ENCODE measurements at places on chromosomes 1 and 21.

- H3K27me3 ChIP-seq: peaks cover 4% of the 10 kb centered on the region
- H3K36me3 ChIP-seq: no peaks in the 10 kb centered on the region
- no peak for DNase-seq
- H3K4me3 ChIP-seq: no peak overlapping the region
Observed at GRCh38 chr21:33659568-33659949, 17.3 kb downstream of the ITSN1 start.

- H3K4me1 ChIP-seq: no peaks in the 10 kb centered on the region
- H3K4me3 ChIP-seq: no peak overlapping the region
- H3K27me3 ChIP-seq: no peaks in the 10 kb centered on the region
Observed at GRCh38 chr21:20667931-20668330, 330.3 kb upstream of the NCAM2 start.

DNA sequence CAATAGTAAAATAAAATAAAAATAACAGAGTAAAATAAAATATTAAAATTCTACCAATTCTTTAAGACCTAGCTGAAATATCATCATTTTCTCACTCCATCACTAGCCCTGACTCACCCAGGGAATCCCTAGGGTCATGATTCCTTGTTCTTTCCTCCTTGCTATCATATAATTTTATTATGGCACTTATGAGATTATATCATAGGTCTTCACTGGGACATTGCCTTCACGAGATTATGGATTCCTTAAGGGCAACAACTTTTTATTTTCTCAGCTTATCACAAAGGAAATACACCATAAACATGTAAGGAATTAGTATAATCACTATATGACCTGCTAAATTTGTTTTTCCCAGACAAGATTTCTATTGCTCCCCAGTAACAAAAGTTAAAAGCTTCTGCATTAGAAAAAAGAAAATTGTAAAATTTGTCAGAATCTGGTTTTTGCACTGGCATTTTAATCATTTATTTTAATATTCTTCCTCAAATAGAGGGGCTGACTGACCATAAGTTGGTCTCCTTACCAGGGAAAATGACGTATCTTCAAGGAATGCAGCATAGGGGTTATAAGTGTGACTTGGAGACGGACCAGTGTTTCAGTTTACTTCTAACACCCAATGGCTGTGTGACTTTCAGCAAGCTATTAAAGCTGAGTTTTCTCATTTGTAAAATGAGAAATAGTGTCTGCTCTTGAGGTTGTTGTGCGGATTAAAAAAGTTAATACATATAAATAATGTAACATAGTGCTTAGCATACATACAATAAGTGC is 8.8 kb upstream of the CLCA4 start:
- no peaks in the 10 kb centered on the region for H3K4me1 ChIP-seq
- no peaks in the 10 kb centered on the region for H3K36me3 ChIP-seq
- H3K27ac ChIP-seq: no peak overlapping the region
- H3K27me3 ChIP-seq: peaks cover 18% of the 10 kb centered on the region
- H3K4me3 ChIP-seq: no peak overlapping the region

DNA sequence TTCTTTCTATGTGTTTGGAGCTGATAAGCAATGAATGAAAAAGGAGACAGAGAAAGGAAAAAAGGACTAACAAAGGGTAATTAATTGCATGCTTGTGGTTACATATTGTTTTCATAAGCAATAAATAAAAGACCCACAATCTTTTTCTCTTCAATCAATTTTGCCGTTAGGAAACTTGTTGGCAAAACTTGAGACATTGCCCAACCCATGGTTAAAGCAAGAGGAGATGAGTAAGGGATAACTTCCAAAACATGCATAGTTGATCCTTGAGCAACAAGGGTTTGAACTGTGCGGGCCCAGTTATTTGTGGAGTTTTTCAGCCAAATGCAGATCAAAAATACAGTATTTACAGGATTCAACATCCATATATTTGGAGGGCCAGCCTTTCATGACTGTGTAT is 572.4 kb downstream of the AMY1C start:
- H3K27me3 ChIP-seq: no peaks in the 10 kb centered on the region
- H3K36me3 ChIP-seq: no peaks in the 10 kb centered on the region
- H3K4me3 ChIP-seq: no peak overlapping the region
- H3K27ac ChIP-seq: no peak overlapping the region

GRCh38 chr1:170414989-170415709 is 116.8 kb upstream of the GORAB start:
- DNase-seq: no peak
- H3K36me3 ChIP-seq: no peaks in the 10 kb centered on the region
- H3K27ac ChIP-seq: no peak overlapping the region
- no peaks in the 10 kb centered on the region for H3K4me1 ChIP-seq
- H3K27me3 ChIP-seq: peaks cover 2% of the 10 kb centered on the region

DNA sequence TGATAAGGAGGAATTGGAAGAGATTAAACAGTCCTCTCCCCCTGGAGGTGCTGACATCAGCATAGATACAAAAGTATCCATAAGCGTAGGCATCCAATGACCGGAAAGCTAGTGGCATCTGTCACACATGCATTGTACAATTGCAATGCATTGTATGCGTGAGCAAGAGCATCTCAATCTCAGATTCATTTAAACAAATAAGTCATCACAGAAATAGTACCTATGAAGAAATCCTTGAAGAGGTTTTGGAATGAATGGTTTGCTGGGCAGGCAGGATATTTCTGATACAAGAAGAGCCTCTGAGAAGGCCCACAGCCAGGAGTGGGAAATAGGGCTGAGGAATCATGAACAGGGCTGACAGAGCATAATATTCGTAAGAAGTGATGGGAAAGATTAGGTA is 88.9 kb upstream of the ABCD3 start:
- no peak overlapping the region for H3K4me3 ChIP-seq
- DNase-seq: no peak
- H3K27ac ChIP-seq: no peak overlapping the region
- no peaks in the 10 kb centered on the region for H3K4me1 ChIP-seq
- H3K27me3 ChIP-seq: peaks cover 20% of the 10 kb centered on the region

DNA sequence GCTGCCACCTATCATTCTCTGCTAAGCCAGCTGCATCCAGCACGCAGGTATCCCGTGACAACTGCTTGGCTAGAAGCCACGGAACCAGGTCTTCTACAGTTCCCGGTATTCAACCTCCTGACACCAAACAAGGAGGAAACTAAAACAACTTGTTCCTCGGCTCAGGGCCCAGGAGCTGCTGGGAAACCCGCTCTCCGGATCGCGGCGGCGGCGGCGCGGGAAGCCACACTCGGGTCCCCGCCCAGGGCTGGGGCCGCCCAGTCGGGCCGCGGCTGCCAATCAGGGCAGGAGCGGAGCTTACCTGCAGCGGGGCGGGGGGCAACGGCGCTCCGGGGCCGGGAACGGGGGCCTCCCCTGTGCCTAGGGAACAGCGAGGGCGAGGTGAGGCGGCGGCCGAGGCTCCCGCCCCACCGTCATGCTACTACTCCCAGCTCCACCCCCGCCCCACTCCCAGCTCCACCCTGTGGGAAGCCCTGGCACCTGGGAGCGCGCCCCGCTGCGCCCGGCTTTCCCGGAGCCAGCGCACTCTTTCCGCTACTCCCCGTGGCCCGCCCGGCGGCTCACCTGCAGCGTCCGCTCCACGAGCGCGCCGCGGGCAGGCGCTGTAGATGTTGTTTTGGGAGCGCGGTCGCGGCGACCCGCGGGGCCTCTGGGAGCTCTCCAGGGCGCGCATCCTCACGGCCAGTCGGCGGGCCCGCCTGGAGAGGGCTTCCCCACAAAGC is 12.1 kb downstream of the IL24 start:
- peaks cover 85% of the 10 kb centered on the region for H3K4me1 ChIP-seq
- H3K4me3 ChIP-seq: peak overlapping the region; percentile 61
- H3K36me3 ChIP-seq: peaks cover 65% of the 10 kb centered on the region
- H3K27ac ChIP-seq: peak overlapping the region; percentile 65

Measured in activated CD8-positive, alpha-beta T cell treated with anti-CD3 and anti-CD28 coated beads for 36 hours (primary cell).